ENCODE measurements at places on chromosomes 6 and 20.

GRCh38 chr6:111872401-111873177, 663 bp downstream of the FYN start:
- peak; percentile 52 for DNase-seq

DNA sequence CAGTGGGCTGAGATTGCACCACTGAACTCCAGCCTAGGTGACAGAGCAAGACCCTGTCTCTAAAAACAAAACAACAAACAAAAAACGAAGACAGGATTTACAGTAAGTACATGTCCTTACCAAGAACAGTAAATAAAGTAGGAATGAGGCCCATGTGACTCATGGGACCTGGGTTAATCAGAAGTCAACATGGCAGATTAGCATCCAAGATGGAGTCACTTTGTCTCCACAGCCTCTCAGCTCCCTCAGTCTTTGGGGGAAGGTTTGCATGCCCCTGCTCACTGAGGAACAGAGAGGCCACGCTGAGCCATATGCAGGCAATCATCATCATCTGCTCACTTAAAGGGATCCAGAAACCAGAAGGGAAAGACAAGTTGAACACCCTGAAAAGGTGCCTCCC, 7.8 kb upstream of the MUC22 start:
- no peak for DNase-seq

DNA sequence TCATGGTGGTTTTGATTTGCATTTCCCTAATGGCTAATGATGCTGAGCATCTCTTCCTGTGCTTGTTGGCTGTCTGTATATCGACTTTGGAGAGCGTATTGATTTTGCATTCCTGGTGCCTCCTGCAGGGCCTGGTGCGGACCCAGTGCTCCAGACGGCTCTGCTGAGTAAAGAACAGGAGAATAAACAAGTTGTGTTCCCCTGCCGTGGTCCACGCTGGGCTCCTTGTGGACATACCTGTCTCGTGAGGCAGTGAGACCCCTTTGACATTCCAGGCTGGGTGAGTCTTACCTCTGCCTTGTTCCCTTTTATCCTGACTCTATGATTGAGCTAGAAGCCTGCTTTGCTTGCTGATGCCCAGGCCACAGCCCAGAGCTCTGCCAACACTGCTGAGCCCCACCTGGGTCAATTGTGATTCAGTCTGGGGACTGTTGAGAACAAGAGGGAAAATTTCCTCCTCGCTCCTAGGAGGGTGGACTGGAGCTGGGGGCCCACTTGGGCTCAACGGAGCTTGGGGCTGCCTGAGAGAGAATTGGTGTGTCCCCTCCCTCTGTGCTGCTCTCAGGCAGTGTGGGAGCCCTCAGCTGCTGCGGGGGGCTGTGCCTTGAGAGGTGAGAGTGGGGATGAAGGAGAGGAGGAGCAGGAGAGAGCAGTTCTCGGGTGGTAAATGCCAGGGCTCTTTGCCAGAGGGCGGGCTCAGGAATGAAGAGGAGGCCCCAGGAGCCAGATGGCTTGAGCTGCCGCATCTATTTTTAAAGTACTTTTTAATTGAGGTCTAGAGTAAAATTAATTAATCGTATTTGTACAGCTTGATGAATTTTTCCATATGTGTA, 43.7 kb upstream of the PMEPA1 start:
- peak; percentile 20 for DNase-seq

DNA sequence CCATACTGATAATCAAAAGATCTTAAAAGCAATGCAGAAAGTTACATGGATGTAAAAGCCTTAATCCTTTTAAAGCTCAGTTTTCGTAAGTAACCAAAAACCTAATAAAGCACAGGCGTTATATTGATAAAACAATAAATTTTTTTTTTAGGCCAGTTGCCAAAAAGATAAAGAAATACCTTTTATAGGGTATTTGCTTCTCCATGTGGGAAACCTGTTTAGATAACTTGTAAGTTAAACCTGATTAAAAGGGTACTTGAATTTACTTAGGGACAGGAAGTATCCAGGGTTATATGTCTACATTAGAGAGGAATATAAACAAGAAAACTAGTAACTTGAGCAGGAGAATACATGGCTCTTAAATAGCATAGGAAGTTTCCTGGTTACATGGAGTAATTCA, 21.1 kb downstream of the FBXO9 start:
- no peak for DNase-seq

- DNase-seq = no peak
Observed at GRCh38 chr20:19019734-19020364, 192.6 kb upstream of the SLC24A3 start.
